Inflammatory macrophage treated with lipopolysaccharide for 4 hours (primary cell): ENCODE measurements at places on chromosomes 2 and 18.

GRCh38 chr2:67486041-67486796 lies 89.1 kb downstream of the ETAA1 start:
- DNase-seq, result no peak

GRCh38 chr2:231708773-231709635 lies 679 bp downstream of the PTMA start:
- DNase-seq, result peak; percentile 76

DNA sequence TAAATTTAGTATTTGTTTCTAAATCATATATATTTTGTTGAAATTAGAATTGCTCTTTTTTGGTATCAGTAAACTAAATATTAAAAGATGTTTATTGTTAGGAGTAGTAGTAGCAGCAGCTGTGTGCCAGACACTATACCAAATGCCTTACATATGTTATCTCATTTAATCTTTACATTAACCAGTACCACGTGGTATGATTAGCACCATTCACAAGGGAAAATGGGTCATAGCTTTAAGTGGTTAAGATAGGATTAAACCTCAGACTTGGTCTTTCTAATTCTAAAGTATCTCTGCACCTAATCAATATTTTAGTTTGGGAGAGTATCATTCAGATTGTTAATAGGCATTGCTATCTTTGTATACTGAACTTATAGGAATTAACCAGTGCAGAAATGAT lies 29.0 kb downstream of the PSMD14 start:
- no peak for DNase-seq

- no peak for DNase-seq
Measured at GRCh38 chr18:48399303-48400075, 9.7 kb downstream of the ZBTB7C start.

GRCh38 chr2:112794131-112794733 lies 9.9 kb upstream of the IL1A start:
- DNase-seq, result peak; percentile 98

GRCh38 chr2:216915557-216916150 lies 55.8 kb upstream of the TNP1 start:
- DNase-seq, result no peak

- no peak for DNase-seq
Measured at GRCh38 chr2:181738074-181738473, 57.8 kb upstream of the NEUROD1 start.

DNA sequence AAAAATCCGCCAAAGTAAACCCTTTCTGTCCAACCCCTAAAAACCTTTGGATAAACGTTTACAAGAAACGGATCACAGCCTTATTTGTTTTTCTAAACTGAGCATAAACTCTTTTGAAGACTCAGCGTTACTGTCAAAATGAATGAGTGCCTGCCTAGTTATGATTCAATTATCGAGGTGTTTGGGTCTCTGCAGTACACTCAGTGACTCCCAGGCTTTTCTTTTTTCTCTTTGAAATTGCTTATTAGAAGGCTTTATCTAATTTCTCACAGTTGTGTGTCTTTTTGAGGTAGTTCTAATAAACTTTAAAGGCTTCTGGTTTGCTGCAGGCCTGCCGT lies 663 bp downstream of the RHBDD1 start:
- no peak for DNase-seq

GRCh38 chr2:24253303-24253919 lies 78.6 kb downstream of the FAM228A start:
- DNase-seq, result no peak

GRCh38 chr2:145930318-145930717 lies 1410.4 kb upstream of the ZEB2 start:
- DNase-seq, result no peak

DNA sequence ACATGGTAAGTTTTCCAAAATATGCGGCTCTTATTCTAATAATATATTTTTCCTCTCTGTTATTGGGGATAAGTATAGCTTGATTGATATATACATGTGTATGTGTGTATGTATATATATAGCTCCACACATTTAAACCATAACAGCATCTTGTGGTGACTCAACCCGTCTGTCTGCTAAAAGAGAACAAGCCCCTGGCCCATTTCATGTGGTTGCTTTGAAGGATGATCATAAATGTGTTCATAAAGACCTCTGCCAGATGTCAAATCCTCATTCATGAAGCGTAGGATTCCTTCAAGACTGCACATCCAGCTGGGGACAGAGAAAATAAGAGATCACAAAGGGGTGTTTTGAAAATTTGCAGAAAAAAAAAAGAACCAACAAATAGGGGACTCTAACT lies 79.3 kb downstream of the RHOB start:
- DNase-seq, result no peak

- no peak for DNase-seq
Measured at GRCh38 chr2:150282357-150282756, 205.1 kb downstream of the RND3 start.

DNA sequence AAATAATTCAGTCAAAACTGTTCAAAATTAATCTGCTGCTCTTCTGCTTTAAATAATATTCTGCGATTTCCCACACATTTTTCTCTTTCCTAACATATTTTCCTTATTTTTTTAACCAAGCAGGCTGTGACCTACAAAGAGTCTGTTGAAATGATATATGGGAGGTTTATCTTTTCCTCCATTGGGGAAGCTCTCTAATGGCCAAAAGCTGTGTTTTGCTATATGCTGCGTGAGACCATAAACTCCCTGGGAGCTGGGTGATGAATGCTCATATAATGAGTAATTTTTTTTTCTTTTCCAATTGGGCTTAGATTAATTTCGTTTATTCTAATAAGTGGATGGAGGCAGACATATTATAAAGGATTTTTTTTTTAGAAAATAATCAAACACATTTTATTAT lies 72.2 kb upstream of the MAP2 start:
- DNase-seq, result no peak

GRCh38 chr2:27086724-27087593 lies at the start of gene KHK:
KHK (plus strand) TSS chr2:27086772; CDS start chr2:27087260, 488 bp downstream.
- no peak for DNase-seq

DNA sequence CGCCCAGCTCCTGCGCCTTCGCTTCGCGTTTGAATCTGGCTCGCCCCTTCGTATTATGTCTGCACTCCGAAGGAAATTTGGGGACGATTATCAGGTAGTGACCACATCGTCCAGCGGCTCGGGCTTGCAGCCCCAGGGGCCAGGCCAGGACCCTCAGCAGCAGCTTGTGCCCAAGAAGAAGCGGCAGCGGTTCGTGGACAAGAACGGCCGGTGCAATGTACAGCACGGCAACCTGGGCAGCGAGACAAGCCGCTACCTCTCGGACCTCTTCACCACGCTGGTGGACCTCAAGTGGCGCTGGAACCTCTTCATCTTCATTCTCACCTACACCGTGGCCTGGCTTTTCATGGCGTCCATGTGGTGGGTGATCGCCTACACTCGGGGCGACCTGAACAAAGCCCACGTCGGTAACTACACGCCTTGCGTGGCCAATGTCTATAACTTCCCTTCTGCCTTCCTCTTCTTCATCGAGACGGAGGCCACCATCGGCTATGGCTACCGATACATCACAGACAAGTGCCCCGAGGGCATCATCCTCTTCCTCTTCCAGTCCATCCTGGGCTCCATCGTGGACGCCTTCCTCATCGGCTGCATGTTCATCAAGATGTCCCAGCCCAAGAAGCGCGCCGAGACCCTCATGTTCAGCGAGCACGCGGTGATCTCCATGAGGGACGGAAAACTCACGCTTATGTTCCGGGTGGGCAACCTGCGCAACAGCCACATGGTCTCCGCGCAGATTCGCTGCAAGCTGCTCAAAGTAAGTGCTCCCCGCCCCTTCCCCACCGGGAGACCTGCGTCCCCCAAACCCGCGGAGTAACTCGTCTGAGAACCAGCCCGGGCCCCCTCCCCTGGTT lies 453 bp downstream of the KCNJ3 start:
- no peak for DNase-seq

- no peak for DNase-seq
Measured at GRCh38 chr2:156189584-156189983, 142.9 kb downstream of the NR4A2 start.

DNA sequence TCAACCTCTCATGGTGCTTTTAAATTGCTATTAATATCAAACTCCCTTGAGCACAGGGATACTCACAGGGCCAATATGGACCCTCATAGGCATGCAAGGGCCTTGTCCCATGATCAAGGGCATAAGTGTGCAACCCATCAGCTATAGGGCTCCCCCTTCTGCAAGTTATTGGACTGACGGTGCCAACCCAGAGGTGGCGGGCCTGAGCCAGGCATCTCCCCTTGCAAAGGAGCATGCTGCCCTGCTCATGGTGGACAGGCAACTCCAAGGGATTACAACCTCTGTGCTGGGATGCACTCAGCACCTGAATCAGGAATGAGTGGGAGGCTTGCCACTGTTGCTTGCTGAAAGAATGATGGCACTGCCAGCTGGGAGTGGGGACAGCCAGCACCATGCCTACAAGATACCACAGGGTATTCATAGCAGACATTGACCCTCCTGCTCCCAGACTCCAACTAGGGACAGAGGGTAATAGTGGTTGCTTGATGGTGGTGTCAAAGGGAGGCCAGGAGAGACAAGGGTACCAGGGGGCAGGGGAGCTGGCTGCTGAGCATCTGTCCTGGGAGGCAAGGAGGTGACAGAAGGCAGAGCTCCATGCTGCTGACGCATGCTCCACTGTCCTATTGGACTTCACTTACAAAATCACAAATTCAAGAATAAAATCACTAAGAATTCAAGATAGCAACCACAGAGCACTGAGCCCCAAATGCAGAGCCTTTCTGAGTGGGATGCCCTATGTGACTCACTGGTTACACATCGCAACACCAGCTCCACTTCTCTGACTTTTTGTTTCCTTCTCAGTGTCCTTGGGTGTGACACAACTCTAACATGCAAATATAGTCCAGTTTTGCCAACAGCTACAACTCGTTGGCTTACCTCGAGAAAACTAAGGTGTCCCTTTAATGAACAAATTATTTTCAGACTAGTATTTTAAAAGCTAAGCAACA lies 157.1 kb upstream of the CCDC150 start:
- peak; percentile 31 for DNase-seq

DNA sequence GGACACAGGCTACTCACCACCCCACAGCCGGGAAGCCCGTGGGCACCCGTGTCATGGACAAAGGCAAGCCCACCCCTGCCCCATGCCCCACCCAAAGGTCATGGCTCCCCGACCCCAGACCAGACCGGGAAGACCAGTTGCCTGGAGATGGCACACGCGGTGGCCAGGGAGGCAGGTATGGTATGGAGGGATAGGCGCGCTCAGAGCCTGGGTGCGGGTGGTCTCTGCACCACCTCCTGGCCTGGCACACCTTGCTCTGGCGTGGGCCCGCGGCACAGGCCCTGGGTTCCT lies 51.2 kb downstream of the BIN1 start:
- no peak for DNase-seq

DNA sequence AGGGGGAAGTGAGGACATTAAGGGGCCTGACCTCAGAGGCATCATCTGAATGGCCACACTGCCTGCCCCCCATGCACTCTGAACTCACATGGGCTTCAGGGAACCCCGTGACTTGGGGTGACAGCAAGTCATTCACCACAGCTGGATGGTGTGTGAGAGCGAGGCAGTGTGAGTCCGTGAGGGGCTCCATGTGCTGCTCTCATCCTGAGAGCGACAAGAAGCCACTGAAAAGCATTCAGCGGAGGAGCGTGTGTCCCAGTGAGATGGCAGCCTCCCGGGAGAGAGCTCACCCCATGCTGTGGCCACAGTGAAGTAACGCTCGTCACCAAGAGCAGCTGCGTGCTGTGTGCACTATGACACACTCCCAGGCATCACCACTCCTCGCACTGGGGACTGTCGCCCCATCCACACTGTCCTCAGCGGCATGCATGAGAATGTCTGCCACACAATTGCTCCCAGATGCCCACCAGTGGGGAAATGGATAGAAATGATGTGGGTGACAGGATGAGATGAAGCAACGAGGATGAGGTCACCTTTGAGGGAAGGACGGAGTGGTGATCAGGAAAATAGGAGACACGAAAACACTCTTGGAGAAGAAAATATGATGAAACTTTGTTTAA lies 213.0 kb upstream of the RAB6C start:
- no peak for DNase-seq

GRCh38 chr2:96072746-96073145 lies 38.0 kb upstream of the GPAT2 start:
- DNase-seq, result no peak

DNA sequence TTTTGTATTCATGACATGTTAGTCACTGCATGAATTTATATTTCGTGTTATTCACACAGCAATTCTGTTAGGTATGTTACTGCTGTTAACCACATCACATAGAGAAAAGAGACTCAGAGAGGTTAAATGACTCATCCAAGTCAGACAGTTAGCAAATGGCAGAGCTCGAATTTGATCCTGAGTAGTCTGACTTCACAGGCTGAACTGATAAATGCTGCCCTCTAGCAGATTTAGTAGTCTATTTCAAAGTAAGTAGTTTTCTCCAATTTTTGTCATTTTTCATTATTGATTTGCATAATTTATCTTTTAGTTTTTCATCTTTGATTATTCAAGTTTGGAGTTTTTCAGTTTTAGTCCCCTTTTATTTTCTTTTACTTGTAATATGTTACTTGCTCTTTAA lies 58.3 kb downstream of the WDR7 start:
- DNase-seq, result peak; percentile 56

DNA sequence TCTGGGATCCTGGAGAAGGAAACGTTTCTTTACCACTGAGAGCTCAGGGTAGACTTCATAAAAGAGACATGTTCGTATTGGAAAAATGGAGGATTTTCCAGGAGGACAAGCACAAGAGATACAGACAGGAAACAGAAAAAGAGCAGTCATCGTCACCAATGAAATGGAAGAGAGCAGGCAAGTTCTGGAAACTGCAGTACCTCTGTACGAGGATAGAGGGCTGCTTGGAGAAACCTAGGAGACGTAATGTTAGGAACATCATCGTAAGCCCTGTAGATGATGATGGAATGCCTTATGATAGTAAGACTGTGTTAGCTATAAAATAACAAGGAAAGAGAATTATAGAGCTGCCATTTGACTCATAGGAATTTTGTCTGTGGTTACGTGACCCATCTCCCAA lies 121.1 kb upstream of the KLHL14 start:
- no peak for DNase-seq

GRCh38 chr18:75209951-75210258 lies 692 bp upstream of the TSHZ1 start:
- DNase-seq, result no peak

GRCh38 chr2:72011370-72011689 lies 136.3 kb downstream of the CYP26B1 start:
- DNase-seq, result no peak

DNA sequence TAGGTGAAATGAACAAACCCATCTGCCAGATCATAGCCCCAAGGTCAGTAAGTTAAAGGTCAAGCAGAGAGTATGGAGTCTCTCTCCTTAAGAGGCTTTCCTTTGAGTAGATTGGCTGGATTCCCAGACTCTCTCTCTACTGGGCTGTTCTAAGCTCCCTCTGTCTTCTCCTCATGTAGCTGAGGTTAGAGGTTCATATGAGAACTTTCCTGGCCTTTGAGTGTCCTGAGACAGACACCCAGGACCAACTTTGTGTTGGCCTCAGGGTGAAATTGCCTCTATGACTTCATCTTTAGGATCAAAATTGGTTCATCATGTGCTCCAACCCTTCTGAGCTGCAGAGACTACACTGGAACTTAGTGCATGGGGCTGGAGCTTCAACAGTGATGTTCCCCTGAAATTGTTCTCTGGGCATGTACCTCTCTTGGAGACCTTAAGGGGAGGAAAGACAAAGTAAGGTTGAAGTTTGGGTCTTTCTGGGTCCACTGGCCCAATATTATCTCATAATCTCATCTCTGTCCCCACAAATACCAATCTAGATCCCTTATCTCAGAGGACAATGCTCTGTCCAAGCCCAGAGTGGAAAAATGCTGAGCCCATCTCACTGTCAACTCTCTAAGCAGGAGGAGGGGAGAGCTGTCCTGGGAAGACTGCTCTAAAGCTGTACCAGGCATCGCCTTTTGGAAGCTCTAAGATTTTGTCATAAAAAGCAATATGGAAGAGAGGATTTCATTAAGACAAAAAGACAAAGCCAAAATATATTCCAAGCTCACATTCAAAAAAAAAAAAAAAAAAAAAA lies 177.3 kb upstream of the ARL4C start:
- no peak for DNase-seq
